ENCODE measurements at places on chromosomes 5 and 9.

DNA sequence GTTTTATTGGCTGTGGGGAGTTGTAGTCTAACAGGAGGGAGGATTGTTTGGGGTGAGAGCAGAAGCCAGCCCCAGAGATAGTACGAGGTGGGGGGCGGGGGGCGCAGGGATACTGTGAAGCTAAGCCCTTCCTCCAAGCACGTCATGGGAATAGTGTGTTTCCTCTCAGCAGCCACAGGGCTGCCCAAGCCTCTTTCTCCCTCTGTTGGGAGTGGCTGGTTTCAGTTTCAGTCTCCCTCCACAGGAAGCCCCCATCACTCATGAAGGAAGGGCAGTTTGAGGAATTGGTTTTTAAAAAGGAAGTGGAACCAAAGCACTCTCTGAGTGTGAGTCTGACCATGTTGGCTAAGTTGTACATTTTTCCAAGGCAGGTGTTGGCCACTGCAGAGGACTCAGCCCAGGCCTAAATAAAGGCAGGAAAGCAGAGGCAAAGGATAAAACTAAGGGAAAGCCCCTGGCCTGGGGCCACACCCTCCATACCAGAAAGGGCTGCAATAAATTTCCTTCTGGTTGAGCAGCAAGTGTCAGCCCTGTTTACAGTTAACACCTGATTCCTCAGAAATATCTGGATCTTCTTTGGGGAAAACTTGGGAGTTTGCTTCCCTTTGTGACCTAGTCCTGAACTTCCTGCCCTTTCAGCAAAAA is 3.2 kb downstream of the RAB24 start:
- DNase-seq: no peak

DNA sequence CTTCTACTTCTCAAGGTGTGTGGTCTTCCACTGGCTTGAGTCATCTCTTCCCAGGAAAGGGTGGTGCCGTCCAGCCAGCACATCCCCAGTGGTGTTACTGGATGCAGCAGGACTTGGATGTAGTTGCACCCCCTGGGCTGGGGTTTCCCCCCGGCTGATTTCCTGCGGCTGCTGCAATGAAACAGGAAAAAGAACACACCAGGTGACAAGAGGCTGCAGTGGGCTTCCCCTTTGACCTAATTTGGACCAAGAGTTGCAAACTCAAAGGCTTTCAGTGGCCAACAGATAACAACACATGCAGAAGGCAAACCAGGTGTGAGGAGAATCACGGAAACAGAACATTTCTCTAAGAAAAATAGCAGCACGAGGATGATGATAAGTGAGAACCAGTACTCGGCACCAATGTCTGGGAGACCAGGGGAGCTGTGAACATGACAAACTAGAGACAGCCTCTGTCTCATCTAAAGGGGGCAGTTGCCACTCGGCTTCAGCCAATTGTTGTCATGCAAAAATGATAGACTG is 83.7 kb downstream of the PDE6A start:
- DNase-seq: no peak

DNA sequence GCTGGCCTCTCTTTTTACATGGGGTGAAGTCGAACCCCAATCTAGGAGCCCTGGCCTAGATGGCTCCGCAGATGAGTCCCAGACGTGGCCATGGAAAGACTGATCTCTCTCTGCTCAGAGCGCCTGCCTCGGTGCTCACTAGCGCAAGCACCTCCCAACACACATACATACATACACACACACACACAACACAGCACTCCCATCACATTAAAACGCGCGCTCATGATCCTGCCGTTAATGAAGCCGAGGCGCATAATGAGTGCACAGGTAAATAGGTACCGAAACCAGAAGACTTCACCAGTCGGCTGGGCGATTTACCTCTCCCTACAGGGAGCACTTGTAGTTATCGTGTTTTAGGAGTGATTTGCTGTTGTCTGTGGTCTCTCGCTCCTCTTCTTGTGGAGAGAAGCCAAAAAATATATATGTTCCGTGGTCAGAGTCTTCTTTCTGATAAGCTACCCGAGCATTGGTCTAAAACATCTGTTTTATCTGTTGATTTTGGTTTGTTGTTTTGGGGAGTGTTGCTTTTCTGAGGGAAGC is 207.7 kb downstream of the MEF2C start:
- DNase-seq: no peak

DNA sequence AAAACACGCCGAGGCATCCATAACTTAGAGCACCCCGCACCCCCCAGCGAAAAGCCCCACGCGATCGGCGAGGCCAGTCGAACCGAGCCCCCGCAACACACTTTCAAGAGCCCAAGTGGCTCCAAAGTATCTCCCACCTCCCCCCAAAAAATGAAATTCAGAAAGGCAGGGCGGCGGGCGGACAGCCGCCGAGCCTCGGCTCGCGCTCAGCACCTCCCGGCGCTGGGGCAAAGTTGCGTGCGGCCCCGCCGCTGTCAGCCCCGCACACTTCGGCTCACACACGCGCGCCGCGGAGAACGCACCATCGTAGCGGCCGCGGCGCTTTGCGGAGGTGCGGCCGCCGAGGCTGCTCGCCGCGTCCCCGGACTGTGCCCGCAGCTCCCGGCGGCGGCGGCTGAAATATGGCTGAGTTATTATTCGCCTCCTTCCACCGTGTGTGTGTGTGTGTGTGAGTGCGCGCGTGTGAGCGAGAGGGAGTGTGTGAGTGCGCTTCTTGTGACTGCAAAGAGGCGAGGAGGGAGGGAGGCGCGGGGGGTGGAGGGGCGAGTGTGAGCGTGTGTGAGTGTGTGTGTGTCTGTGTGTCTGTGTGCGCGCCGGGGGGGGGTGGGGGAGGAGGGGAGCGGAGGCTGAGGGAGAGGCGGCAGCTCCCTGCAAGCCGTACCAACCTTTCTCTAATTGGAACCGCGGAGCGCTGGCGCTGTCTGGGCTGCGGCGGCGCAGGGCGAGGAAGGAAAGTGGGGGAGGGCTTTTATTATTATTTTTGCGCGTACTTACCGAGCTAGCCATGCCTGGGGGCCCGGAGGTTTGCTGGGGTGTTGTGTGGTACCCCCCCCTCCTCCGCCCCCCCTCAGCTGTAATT is 599 bp downstream of the MLLT3 start:
- DNase-seq: peak; percentile 93

DNA sequence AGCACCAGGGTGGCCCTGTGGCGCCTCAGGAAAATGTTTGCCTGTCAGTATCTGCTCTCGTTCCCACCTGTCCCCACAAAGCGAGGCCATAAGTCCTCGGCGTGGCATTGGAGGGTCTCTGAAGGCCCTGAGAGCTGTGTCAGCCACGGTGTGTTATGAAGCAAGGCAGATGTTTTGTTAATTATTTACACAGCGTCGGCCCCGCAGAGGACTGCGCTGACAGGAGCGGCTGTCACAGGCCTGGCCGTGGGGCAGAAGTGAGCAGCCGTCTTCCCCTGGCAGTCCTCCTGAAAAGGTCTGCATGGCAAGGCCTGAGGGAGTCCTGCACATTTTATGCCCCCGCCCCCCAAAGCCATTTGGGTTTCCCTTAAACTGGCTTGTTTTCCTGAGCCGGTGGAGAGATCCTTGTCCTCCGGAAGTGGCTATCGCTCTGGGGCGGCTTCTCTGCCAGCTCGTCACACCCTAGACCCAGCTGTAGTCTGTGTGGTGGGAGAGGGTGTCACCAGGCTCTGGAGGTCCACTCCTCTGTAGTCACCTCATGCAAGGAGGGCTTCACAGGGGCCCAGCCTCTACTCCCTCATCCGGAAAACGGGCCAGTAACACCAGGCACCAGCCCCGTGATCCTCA is 6.2 kb downstream of the NEK6 start:
- no peak for DNase-seq

DNA sequence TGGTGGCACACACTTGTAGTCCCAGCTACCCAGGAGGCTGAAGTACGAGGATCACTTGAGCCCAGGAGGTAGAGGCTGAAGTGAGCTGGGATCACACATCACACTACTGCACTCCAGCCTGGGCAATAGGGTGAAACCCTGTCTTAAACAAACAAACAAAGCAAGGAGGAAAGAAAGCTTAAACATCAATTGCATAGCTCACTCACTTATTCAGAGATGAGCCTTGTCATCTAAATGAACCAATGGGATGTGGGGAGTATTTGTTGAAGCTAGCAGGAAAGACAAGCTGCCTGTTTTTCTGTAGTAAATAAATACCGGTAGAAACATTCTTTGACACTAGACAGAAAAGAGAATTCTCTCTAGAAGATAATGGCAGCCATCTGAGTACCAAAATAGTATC is 161.0 kb upstream of the SLC12A2 start:
- DNase-seq: no peak

DNA sequence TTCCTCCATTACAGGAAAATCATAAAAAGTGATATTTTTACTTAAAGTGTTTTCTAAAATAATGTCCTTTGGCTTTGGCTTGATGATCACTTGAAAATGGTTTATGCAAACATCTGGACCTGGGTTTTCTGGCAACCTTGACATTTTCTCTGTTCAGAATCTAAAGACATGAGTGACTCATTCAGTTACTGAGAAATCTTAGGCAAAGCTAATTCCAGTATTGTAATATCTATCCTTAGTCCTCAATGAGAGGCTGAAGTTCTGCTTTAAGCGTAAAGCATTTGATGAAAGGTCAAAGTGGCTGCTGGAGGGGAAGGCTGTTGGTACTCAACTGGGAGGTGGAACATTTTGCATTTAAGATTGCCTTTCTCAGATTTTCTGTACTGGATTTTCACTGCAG is 2.3 kb downstream of the MAN2A1 start:
- no peak for DNase-seq
